ENCODE measurements at places on chromosomes 16 and 17.

- DNase-seq: no peak
Observed at GRCh38 chr16:13435873-13436474, 484.0 kb upstream of the ERCC4 start.

GRCh38 chr16:2473446-2473926 is 1.4 kb upstream of the TBC1D24 start:
- DNase-seq: no peak

GRCh38 chr16:83802135-83802534 is 5.6 kb upstream of the HSBP1 start:
- DNase-seq: peak; percentile 50

- DNase-seq: no peak
Observed at GRCh38 chr16:29857133-29857760, 5.8 kb downstream of the CDIPT start.

DNA sequence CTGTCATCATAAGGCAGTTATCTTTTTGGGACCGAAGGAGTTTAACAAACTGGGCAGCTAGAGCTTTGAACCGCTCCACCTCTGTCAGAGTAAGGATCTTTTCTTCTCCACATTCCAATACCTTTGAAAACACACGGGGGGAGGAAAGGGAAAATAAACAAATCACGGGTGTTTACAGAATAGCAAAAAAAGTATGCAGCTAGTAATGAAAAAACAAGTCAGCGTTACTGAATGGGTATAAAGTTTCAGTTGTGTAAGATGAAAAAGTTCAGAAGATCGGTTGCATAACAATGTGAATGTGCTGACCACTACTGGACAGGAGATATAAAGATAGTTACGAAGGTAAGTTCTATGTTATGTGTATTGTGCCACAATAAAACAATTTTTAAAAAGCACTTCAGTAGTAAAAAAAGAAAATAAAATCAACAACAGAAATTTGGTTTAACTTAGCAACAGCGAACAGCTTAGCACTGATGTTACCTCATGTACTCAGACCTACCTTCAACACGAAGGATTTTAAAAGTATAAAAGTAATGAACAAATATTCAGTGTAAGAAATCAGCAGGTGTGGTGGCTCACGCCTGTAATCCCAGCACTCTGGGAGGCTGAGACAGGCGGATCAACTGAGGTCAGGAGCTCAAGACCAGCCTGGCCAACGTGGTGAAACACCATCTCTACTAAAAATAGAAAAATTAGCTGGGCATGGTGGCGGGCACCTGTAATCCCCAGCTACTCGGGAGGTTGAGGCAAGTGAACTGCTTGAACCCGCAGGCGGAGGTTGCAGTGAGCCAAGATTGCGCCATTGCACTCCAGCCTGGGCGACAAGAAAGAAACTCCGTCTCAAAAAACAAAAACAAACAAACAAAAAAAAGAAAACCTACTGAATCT is 34.3 kb downstream of the MARF1 start:
- DNase-seq: peak; percentile 59

DNA sequence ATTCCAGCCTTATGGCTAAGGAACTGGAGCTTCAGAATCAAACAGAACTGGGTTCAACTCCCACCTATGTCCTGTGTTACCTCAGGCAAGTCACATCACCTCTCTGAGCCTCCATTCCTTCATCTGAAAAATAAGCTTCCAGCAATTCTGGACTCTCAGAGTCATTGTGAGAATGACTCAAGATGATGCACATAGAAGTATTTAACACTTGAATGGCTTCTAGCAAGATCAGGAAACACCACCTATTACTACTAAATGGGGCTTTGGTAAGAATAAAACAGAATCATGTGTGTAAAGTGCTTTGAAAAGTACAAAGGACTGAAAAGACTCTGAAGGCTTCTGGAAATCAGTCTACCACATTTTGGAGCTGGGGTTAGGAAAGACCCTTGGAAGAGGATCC is 30.8 kb upstream of the CALB2 start:
- no peak for DNase-seq

GRCh38 chr16:9977333-9977897 is 204.8 kb downstream of the GRIN2A start:
- DNase-seq: no peak

Measured in H4 (cell line).